Bladder microvascular endothelial cell (primary cell): ENCODE measurements at places on chromosomes 11 and 22. TPM values are rescaled to one million over a fixed set of nuclear protein-coding genes. Genes with fewer than 3 reads are reported as not detected.

The DNAJB7 gene
- total RNA-seq: not detected in 2 replicates

The GGT1 gene
- 0.97 and 1.7 TPM in 2 replicates for total RNA-seq

The OR51D1 gene
- total RNA-seq: not detected in 2 replicates

The C22orf42 gene
- total RNA-seq: not detected in 2 replicates

The GP1BB gene
- total RNA-seq: 0.65 and 3.3 TPM in 2 replicates

The SMTNL1 gene
- not detected in 2 replicates for total RNA-seq

The RFPL1 gene
- total RNA-seq: not detected in 2 replicates

The TIGD3 gene
- total RNA-seq: under 0.01 and 0.13 TPM in 2 replicates
